ENCODE measurements at places on chromosomes 16 and 17.

GRCh38 chr17:3796822-3797170 is 4.2 kb downstream of the ITGAE start:
- DNase-seq, result no peak

DNA sequence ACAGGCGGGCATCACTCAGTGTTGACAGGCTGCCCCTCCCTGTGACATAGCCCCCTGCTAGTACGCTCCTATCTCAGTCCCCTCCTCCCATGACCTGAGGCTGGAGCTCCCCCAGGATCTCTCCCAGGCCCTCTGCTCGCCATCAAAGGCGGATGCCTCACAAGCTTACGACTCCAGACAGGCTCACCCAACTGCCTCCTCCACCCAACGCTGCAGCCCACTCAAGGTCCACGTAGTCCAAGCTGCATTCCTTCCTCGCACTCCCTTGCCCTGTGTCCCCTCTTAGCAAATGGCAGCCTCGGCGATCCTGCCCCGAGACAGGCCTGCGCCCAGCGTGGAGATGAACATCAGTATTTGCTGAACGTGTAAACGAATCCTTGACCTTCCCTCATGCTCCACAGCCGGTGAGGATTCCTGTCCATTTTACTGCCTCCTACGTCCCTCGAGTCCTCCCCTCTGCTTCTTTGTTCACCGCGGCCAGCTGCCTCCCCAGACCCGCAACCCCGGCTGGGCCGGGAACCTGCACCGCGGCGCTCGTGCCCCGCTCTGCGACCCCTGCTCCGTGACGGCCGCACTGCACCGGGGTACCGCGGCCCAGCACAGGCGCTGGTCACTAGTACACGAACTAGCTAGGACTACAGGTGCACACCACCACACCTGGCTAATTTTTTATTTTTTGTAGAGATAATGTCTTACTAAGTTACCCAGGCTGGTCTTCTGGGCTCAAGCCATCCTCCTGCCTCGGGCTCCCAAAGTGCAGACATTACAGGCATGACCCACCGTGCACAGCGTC is 838 bp upstream of the TMEM97 start:
- no peak for DNase-seq

- no peak for DNase-seq
Observed at GRCh38 chr16:66503030-66503429, 46.9 kb downstream of the TK2 start.

DNA sequence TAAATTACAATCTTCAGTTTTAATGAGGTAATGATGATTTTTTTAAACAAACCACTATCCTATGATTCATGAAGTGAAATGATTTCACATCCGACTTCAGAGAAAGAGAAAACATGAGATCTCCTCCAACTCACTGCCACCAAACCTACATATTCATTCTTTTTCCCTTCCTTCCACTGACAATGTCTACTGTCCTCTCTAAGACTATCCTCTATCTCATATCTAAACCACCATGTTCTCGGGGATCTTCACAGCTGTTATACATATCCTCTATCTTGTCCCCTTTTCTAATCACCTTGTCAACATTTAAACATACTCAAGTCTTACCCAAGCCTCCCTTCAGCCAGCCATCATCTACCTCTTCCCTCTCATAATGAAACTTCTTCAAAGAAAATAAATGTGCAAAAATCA is 53.5 kb downstream of the SMURF2 start:
- DNase-seq, result peak; percentile 36

DNA sequence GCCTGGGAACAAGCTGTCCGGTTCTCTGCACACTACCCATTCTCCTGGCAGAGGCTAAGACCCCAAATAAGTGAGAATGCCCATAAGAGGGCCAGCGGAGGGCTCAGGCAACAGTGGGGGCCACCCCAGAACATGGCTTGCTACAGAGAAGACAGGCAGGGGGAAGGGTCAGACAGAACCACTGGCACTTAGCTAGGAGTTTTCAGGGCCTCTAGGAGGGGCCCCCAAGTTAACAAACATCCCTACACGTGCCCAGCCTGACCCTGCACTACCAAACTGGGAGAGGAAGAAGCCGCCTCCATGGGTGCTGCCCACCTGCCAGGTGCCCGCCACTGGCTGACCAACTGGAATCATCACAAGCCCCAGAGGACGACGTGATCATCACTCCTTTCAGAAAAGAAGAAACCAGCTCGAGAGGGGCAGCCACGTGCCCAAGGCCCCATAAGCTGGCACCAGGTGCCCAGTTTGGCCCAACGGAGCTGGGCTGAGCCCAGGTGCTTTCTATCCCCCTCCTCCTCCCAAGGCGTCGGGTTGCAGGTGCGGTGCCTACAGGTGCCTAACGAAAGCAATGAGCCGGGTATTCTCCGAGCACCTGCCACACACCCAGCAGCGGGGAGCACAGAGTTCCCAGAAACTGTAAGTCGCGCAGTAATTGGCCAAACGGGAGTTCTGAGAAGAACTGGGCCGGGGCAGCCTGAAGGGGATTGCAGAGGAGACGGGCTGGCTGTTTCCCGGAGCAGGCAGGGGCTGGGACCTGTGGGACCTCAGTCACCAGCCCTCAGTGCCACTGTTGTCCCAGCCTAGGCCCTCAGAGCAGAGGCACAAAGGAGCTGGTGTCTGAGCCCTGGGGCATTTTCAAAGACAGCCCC is 13.2 kb downstream of the RPH3AL start:
- no peak for DNase-seq

DNA sequence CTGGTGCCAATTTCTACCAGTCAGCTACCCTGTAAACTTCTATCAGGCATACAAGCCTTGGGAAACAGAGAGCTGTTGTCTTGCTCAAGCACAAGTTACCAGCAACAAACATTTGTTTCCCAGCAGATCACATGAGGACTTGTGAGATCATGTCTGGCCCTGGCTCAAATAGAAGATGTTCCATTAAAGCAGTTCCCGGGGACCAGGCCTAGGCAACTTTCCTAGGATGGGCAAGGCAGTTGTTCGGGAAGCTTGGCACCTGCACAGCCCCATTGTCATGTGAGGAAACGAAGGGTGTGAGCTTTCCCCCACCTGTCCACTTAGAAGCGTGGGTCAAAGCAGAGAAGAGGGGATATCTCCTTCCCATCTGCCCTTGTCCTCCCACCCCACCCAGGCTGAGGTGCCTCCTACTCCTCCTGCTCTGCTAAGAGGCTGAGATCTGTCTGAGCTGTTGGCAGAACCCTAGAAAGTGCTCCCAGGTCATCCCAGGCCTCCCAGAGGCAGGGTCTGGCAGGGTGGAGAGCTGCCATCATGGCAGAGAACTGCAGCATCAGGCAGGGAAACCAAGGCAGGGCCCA is 11.2 kb upstream of the SLC47A2 start:
- peak; percentile 92 for DNase-seq

GRCh38 chr17:83031321-83031945 is 48.0 kb upstream of the METRNL start:
- no peak for DNase-seq

DNA sequence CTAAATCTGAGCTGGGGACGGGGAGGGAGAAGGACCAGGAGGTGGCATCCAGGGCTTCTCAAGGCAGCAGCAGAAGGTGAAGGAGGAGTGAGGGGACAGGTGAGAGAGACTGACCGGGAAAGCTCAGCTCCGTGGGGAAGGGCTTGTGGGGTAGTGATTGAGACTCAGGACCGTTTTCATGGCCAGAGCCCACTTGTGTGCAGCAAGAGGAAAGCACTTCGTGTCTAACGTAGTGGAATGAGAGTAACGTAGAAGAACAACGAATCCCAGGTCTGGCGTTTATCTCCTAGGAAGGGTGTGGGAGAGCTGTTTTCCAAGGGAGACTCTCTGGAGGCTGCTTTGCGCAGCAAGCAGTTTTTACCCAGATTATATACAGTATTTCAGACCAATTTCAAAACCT is 1.3 kb upstream of the CDH3 start:
- DNase-seq, result no peak

GRCh38 chr17:49549311-49549605 is 26.4 kb upstream of the NXPH3 start:
- DNase-seq, result no peak

DNA sequence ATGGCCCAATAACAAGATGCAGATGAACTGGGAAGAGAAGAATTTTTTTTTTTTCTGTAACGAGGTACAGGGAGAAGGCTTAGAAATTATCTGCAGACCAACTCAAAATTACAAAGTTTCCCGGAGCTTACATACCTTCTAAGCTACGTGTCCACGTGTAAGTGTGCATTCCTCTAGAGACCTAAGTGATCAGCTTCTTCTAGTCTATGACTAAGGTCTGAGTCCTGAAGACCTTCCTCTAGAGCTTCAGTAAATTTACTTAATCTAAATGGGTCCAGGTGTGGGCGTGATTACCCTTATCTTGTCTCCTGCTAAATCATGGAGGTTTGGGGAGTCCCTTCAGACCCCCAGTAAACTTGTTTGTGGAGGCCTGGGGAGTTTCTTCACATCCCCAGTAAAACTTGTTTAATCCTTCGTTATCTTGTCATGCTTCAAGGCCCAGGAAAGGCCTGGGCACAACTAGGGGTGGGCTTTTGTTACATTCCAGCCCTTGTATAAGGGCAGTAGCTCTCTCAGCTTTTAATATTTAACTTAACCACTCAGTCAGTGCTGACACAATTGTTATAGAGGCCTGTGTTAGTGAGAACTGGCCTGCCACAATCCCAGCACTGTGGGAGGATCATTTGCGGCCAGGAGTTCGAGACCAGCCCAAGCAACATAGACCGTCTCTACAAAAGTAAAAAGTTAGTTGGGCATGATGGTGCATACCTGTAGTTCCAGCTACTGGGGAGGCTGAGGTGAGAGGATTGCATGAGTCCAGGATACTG is 342.3 kb downstream of the SNX29 start:
- no peak for DNase-seq

- no peak for DNase-seq
Observed at GRCh38 chr16:59701963-59702930, 968.1 kb upstream of the GOT2 start.

GRCh38 chr17:57601143-57601735 is 143.9 kb downstream of the CCDC182 start:
- DNase-seq, result no peak

GRCh38 chr16:78298986-78299385 is 199.5 kb downstream of the WWOX start:
- no peak for DNase-seq

DNA sequence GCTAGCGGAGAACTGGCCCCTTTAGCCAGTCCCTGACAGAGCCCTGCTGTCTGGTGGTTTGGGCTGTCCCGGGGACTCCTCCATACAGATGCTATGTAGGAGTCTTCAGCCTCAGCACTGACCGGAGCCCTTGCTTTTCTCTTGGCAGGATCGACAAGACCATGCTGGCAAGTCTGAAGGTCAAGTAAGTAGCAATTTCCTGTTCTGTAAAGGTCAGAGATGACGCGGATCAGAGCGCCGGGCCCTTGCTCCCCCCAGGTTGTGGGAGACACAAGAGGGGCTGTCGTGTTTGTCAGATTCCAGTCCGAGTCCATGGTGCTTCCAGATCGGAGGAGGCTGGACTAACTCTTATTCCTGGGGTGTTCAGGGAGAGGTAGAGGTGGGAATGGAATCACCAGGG is 4.1 kb downstream of the RAP1GAP2 start:
- no peak for DNase-seq

- DNase-seq, result no peak
Observed at GRCh38 chr17:48520631-48521079, 10.2 kb downstream of the HOXB1 start.

DNA sequence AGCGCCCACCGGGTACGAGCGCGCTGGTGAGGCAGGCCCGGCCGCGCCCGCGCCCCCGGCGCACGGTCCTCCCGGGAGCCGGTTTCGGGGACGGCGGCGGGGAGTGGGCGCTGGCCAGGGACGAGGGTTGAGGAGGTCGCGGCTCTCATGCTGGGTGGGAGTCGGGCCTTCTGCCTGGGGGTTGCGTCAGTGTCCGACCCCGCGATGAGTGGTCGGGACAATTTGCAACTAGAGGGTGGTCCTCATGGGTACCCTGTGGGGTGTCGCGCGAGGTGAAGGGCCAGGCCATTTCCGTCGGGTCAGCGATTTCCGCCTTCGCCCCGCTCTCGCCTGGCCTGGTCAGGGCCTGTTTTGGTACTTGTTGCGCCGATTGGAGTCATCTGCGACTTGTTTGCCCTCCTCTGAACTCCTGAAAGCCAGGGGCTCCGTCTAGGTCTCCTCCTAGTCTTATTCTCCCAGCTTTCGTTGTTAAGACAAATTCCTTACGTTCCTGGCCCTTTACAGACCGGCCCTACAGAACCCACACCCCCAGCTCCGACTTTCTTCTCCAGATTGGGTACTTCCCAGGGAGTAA is 14.9 kb downstream of the NAA60 start:
- DNase-seq, result peak; percentile 23

DNA sequence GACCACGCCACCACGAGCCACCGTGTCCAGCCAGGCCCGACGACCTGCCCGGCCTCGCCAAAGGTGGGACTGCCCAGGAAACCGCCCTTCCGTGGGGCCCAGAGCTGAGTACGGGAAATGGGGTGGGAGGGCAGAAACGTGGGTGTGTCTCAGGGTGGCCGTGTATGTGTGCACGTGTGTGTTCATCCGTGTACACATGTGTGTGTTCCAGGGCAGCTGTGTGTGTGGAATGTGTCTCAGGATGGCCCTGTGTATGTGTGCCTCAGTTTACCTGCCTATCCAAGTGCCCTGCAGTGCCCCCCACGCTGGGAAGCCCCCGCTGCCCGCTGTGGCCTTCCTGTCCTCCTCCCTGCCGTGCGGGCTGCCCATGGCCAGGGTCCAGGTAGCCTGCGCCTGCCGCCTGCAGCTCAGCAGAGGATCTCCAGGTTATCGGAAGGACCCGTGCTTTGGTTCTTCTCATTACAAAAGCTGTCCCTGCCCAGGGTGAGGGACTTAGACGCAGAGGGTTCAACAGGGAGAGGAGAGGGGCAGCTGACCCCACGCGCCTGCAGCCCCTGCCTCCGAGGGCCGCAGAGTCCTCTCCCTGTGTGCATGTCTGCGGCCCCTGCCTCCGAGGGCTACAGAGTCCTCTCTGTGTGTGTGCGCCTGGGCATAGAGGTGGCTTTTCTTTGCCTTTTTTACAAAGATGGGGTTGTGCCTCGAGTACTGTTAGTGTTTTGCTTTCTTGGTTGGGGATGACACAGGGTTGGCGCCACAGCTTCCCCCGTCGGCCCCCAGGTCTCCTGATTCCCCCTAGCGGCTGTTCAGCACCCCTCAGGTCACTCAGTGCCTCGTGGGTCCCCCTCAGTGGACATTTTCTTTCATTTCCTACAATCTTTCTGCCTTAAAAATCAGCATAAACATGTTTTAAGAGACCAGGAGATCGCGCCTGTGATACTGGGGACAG is 23.6 kb downstream of the ZNF469 start:
- DNase-seq, result no peak

- DNase-seq, result peak; percentile 48
Observed at GRCh38 chr17:16215002-16215272, 397 bp downstream of the NCOR1 start.

GRCh38 chr17:79153367-79154130 is 78.9 kb downstream of the ENGASE start:
- DNase-seq, result no peak

DNA sequence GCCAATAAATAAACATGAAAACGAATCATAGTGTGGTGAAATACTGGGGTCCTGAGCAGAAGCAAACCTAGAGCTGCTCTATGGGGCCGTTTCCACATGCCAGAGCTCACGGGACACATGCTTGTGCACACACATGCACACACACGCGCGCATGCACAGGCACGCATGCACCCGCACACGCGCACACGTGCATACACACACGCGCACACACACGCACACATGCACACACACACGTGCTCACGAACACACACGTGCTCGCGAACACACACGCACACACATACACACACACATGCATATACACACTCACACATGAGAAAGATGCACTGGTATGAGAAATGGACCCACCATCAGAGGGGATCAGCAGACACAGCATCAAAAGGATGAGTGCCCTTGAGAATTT is 52.2 kb upstream of the DNAJA2 start:
- DNase-seq, result no peak

Data from epithelial cell of esophagus (primary cell).